HEK293T (cell line): ENCODE measurements at places on chromosomes 2 and 18.
A peak's percentile ranks its signal among the peaks of the same experiment; 100 is the strongest.

DNA sequence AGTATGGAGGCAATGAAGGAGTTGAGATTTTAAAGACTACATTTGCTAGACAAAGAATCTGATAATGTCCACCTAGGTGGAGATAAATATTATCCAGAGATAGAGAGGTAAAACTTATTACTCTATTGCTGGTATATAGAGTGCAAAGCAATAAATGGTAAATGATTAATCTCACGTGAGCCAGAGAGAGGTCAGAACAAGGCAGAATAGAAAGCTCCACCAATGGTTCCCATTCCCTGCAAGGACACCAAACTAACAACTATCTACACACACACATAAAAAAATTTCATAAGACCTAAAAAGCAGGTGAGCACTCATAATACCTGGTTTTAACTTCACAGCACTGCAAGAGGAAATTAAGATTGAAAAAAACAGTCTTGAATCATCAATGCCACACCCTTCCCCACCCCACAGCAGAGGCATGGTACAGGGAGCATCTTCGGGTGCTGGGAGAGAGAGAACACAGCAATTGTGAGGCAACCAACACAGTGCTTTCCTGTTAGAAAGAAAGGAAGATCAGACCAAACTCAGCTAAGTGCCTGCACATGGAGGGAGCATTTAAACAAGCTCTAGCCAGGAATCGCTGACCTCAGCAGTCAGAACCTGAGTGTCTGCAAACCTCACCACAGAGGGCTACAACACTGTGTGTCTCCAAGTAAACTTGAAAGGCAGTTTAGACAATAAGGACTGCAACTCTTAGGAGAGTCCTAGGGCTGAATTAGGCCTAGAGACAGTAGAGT lies 1432.6 kb upstream of the TMEFF2 start:
- DNase-seq: no peak

- no peak for DNase-seq
Observed at GRCh38 chr2:150531591-150531990, 44.1 kb upstream of the RND3 start.

DNA sequence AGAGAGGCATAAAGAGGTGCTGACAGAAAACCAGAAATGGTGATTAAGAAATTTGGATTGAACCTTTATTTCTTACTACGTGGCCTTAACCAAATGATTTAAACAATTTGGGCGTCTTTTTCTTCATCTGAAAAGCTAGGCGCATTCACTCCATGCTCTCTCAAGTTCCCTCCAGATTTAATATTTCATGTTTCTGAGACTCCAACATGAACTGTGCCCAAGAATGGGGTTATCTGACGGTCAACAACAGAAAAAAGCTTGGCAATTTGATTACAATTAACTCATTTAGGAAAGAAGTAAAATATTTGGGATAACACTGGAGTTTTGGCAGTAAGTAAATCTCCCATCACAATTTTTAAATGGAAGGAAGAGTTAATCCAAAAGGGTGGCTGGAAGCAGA lies 345.4 kb downstream of the ARHGAP15 start:
- DNase-seq: no peak

- no peak for DNase-seq
Observed at GRCh38 chr2:226970362-226970761, 134.5 kb downstream of the RHBDD1 start.

GRCh38 chr2:50143822-50144575 lies 887.9 kb downstream of the NRXN1 start:
- DNase-seq: peak; percentile 31

DNA sequence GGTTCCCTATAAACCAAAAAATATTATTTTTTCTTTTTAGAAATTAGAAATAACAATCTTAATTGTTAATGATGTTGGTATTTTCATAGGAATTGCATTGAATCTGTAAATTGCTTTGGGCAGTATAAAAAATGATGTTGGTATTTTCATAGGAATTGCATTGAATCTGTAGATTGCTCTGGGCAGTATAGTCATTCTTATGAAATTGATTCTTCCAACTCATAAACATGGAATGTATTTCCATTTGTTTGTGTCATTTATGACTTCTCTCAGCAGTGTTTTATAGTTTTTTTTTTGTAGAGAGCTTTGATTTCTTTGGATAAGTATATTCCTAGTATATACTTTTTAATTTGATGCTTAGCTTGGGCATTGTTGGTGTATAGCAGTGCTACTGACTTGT lies 82.0 kb upstream of the NT5C1B start:
- no peak for DNase-seq

GRCh38 chr2:50597206-50597605 lies 434.7 kb downstream of the NRXN1 start:
- no peak for DNase-seq

- peak; percentile 31 for DNase-seq
Observed at GRCh38 chr2:24972315-24972961, 683 bp upstream of the DNAJC27 start.

DNA sequence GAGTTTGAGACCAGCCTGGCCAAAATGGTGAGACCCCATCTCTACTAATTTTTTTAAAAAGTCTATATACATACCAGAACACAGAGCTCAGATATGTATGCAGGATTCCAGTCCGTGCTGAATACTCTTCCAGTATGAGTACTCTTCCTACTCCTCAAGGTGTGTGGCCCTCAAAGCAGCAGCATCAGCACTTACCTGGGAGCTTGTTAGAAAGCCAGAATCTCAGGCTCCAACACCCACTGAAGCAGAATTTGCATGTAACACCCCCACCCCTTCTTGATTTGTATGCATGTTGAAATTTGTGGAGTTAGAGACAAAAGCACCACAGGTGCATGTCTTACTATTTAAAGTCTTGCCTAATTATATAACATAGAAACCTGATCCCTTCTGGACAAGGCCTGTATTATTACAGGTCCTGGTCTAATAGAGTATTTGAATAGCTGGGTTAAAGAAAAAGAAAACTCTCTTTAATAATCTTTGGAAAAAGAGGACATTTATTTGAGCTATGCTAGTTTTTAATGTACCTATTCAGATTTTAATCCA lies 50.3 kb upstream of the NFE2L2 start:
- DNase-seq: no peak

DNA sequence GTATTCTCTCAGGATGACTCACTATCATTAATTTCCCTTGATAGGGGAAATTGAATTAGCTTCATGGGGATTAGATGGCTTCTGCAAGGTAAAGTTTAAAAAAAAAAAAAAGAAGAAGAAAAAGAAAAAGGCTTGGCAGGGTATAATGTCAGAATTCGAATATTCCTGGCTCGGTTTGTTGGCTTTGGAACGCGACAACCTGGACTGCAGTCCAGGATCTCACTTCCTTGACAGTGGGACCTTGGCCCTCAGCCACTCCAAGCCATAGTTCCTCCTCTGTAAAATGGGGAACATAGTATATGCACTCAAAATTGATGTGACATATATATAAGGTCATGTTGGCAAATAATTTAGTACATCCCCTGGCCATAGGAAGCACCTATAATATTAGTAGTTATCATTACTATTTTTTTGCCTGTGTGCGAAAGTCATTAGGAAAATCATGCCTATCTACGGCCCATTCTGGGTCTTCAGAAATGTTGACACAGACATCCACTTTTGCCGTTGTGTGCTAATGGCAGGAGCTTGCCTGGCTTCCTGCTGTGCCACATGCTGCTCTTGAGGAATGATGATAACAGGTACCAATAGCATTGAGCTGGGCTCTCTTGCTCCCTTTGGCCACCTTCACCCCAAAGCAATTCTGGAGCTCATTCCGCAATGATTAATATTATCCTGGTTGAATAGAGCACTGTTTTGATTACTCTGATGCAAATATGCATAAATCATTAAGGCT lies 97.9 kb downstream of the MTCL1 start:
- no peak for DNase-seq

- DNase-seq: no peak
Observed at GRCh38 chr2:156539086-156539860, 103.1 kb downstream of the GPD2 start.

- DNase-seq: no peak
Observed at GRCh38 chr2:229591611-229592010, 122.7 kb downstream of the DNER start.

- no peak for DNase-seq
Observed at GRCh38 chr2:110904779-110905148, 172.4 kb downstream of the ACOXL start.

GRCh38 chr18:57234346-57234745 lies 87.5 kb downstream of the BOD1L2 start:
- no peak for DNase-seq

GRCh38 chr18:51711298-51711889 lies 513.9 kb upstream of the MEX3C start:
- DNase-seq: no peak

GRCh38 chr2:118658596-118659198 lies 188.8 kb downstream of the EN1 start:
- DNase-seq: no peak

- DNase-seq: no peak
Observed at GRCh38 chr2:177586154-177586553, 193.6 kb downstream of the AGPS start.

DNA sequence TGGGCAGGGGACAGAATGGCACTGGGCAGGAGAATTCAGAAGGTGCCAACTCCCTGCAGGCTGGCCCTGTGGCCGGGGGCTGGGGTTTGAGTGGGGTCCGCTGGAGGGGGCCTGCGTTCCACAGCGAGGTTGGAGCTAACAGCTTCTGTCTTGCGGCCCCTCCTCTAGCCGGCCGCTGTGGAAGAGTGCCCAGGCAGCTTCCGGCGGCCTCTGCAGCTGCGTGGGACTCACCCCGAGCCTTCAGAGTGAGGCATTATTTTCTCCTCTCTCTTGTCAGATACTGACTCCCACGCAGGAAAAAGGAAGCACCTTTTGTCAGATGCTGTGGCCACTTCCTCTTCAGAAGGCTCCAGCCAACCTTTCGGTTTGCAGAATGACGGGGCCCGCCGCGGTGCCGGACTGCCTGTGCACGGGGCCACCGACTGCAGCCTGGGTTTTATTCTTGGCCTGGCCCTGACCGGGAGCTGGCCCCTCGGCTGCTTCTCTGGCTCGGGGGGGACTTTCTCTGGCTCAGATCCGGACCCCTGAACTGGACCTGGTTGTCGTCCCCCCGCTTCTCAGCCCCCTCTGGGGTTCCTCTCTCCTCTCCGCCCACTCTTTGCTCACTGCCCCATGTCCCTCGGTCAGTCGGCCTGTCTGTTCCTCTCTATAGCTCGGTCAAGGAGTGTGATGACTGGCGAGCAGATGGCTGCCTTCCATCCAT lies 40.1 kb downstream of the ARHGAP25 start:
- DNase-seq: no peak

DNA sequence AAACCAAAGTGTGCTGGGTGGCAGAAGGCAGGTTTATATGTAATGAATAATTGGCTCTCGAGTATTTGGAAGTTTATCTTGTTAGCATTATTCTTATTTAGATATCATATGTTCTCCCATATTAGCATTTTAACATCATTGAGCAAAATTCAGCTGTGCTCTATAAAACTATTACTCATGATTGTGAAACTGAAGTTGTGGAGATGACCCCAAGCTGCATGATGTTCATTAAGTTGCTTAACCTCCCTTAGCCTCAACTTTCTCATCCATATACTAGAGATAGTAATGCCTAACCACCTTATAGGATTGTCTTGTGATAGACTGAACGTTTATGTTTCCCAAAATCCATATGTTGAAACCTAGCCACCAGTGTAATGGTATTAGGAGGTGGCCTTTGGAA lies 346.3 kb downstream of the SATB2 start:
- no peak for DNase-seq

GRCh38 chr18:21703241-21703820 lies 1.2 kb downstream of the ABHD3 start:
- DNase-seq: peak; percentile 40

DNA sequence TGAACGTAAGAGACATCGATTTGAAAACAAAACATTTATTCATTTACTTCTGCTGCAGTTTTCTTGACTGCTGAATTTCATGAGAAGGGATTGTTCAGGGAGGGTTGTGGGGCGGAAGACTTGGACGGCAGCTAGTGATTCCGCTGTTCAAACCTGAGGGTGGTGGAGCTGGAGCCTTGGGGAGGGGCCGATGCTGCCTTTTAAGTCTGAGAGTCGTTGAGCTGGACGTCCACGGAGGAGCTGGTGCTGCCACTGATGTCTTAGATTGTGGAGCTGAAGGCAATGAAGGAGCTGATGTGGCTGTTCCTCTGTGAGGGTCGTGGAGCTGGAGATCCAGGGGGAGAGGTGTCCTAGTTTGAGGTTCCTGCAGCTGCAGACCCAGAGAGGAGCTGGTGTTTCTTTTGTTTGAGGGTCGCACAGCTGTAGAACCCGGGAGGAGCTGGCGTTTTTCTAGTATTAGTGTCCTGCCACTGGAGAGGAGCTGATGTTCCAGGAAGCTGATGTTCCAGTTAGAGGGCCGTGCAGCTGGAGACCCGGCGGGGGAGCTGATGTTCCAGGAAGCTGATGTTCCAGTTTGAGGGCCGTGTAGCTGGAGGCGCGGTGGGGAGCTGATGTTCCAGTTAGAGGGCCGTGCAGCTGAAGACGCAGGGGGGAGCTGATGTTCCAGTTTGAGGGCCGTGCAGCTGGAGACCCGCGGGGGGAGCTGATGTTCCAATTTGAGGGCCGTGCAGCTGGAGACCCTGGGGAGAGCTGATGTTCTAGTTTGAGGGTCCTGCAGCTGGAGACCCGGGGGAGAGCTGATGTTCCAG lies 150.9 kb downstream of the RTP5 start:
- DNase-seq: no peak

GRCh38 chr2:6934758-6935651 lies 17.8 kb downstream of the RNF144A start:
- no peak for DNase-seq

- DNase-seq: no peak
Observed at GRCh38 chr2:119156891-119157773, 1.4 kb downstream of the C1QL2 start.
